ENCODE measurements at places on chromosomes 6 and 20.

GRCh38 chr6:29516108-29516507, 28.4 kb upstream of the MAS1L start:
- DNase-seq, result no peak

DNA sequence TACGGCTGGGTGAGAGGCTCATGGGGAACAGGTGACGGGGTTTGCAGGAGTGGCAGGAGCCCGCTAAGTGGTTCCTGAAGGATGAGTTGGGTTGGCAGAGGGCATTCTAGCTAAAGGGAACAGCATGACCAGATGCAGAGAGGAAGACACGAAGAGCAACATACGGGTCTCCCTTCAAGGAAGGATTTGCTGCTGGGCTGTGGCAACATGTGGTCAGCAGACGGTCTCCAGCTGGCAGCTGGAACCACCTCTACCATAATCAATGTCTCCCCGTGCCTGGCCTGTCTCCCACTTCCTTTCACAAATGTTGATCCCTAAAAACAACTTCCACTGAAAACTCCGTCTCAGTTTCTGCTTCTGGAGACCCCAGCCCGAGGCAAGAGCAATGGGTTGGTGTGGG, 80.6 kb upstream of the SULF2 start:
- DNase-seq, result no peak

DNA sequence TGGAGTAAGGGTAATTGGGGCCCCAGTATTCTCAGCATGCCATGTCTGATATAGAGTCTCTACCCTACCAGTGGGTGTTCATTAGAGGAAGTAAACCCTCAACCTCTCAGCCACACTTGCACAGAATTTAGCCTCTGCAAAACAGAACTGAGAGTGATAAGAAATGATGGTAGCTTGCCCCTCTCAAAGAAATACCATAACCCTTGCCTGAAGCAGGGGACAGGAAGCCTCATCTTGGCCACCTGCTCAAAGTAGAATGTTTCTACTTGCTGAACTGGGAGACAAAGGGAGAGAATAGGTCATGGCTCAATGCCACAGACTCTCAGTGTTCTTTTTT, 33.7 kb downstream of the SPTLC3 start:
- no peak for DNase-seq

DNA sequence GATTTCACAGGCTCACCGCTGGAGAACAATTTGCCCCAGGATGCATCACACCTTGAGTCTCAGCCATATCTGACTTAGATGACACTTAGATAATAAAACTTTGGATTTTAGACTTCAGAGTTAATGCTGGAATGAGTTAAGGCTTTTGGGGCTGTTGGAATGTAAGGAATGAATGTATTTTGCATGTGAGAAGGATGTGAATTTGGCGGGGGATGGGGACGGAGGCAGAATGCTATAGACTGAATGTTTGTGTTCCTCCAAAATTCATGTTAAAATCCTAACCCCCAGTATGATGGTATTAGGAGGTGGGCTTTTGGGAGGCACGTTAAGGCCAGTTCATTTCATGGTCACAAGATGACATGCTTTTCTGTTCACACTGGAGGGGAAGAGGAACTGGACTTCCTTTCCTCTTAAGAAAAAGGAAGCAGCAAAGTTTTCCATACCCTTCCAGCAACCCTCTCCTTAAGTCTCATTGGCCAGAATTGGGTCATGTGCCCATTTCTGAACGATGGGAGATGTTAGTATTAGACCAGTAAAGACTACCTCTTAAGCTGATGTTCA, 5.8 kb upstream of the SRXN1 start:
- DNase-seq, result no peak

GRCh38 chr6:27684264-27685211, 211.6 kb upstream of the ZNF184 start:
- DNase-seq, result peak; percentile 24

All from stimulated activated CD4-positive, alpha-beta T cell treated with anti-CD3 and anti-CD28 coated beads, Interleukin-1b, Interleukin-23, amount 100 ng/mL, for 1 hour (primary cell).